Activated CD4-positive, alpha-beta T cell treated with anti-CD3 and anti-CD28 coated beads, Interleukin-2, amount 10 ng/mL, durations not matched to agents 7 days and 5 days (primary cell): ENCODE measurements at places on chromosomes 16 and 17. TPM values are rescaled to one million over a fixed set of nuclear protein-coding genes. Genes with fewer than 3 reads are reported as not detected.
A peak's percentile ranks its signal among the peaks of the same experiment; 100 is the strongest.

MT3 gene
- 3.0 TPM for total RNA-seq

ZNF267 gene
- 46.7 TPM for total RNA-seq

- DNase-seq, result no peak
Measured at GRCh38 chr16:49399594-49400364, 26.2 kb downstream of the C16orf78 start.

FBXL16 gene
- total RNA-seq, result 14.3 TPM

SSTR5 gene
- not detected for total RNA-seq

- DNase-seq, result no peak
Measured at GRCh38 chr16:56684256-56684925, 2.1 kb downstream of the MT1X start.

GRCh38 chr16:249431-249830 is 14.8 kb downstream of the FAM234A start:
- no peak for DNase-seq

DNA sequence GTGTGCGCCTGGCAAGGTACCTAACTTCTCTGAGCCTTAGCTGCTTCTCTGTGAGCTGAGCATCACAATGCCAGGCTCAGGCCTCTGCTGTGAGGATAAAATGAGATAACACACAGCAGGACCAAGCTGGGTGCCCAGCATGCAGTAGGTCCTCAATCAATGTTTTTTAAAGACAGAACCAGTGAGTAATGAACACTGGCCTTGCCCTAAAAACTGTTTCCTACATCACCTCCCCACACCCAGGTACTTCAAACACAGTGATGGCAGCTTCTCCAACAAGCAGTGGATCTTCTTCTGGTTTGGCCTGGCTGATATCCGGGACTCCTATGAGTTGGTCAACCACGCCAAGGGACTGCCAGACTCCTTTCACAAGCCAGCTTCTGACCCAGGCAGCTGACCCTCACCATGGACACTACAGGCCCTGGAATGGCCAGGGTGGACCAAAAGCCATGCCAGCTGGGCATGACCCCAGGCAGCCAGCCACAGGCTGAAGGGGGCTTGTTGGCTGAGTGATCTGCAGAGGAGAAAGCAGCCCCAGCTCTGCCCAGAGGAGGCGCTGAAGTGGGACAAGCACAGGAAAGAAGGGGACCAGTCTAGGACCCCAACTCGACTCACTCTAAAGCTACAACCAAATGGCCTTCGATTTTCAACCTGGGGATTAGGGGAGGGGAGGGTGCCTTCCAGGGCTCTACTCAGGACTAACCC is 3.9 kb downstream of the NAGS start:
- no peak for DNase-seq

DNA sequence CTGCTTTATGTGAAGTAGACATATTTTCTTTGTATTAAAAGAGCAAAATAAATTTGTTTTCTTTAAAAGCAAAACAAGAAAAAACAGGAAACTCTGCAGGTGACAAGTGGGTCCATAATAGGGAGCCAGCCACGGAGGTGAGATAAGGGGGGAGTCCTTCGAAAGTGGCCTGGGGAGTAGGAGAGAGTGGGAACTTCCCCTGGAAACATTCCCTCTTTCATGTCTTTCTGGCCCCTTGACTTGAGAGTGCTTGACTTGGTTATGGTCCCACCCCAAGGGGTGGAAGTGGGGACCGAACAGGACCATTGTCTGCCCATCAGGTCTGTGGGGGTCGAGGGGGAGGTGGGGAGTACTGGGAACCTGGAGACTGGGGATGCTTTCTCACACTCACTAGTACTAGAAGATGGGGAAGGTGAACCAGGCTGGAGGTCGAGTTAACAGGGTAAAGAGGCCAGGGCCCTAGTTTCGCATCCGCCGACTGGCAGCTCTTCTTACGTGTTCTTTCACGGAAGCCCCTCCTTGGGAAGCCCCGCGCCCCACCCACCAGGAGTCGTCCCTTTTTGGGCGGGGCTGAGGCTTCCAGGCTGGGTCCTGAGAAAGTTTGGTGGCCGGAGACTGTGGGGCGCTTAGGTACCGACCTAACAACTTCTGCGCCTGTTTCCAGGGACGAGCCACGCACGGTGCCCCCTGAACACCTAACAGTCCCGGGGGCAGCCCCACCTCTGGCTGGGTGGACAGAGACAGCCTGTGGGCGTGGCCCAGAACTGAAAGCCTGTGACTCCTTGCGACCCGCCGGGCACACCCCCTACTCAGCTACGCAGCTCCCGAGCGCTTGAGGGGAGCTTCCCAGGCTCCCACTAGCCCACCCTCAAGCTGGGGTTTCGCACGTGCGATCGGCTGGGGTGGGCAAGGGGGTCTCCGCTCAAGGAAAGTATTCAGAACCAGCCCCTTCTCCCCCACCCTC is 790 bp downstream of the TRADD start:
- peak; percentile 89 for DNase-seq

GRCh38 chr16:73285436-73286201 is 237.7 kb upstream of the ZFHX3 start:
- no peak for DNase-seq

CDRT15L2 gene
- total RNA-seq, result not detected

DNA sequence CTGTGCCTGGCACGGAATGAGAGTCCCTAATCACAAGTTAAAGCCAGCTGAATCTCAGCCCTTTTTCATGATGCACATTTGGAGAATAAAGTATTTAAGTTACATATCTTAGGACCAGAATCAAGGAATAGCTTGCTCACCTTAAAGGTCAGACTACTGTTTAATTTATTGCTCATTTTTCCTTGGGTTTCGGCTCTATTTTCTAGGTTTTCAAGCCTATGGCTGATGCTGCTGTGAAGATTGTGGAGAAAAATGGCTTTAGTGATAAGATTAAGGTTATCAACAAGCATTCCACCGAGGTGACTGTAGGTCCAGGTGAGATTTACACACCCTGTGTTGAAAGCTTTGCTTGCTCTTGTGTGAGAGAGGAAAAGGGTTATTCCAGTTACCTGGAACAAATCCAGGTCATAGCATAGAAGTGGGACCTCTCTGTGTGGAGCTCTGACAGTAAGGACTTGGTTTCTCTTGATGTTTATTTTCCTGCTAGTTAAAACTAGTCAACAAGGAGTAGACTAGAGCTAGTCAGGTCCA is 18.1 kb downstream of the PRMT7 start:
- no peak for DNase-seq

TRIM47 gene
- total RNA-seq, result 43.4 TPM

DNA sequence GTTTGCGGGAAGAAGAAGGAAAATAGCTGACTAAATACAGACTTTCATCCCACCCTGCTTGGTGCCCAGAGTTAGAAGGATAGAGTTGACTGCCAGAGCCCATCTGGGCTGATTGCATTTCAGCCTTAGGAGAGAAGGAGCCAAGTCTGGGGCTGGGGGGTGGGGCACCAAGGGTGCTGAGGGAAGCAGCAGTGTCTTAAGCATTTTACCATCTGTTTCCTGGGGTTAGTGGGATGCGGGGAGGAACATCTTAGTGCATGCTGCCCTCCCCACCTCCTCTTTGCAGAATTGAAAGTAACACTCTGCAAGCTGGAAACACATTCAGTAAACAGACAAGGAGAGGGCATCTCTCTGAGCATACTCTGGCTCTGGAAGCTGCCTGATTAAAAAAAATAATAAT is 1.5 kb upstream of the ARL5C start:
- peak; percentile 31 for DNase-seq
